Activated naive CD8-positive, alpha-beta T cell treated with anti-CD3 and anti-CD28 coated beads, Interleukin-2, amount 10 ng/mL, durations not matched to agents 7 days and 5 days (primary cell): ENCODE measurements at places on chromosomes 7 and 10. TPM values are rescaled to one million over a fixed set of nuclear protein-coding genes. Genes with fewer than 3 reads are reported as not detected.

TMEM139 gene
- total RNA-seq = 1.1 TPM

TMEM176A gene
- 0.54 TPM for total RNA-seq

AVL9 gene
- total RNA-seq = 35.9 TPM

UCN3 gene
- total RNA-seq = not detected

SORBS1 gene
- total RNA-seq = 0.71 TPM
